ENCODE measurements at places on chromosomes 11 and 22.
A peak's percentile ranks its signal among the peaks of the same experiment; 100 is the strongest.

- DNase-seq = no peak
Observed at GRCh38 chr11:126853732-126854131, 146.8 kb downstream of the KIRREL3 start.

DNA sequence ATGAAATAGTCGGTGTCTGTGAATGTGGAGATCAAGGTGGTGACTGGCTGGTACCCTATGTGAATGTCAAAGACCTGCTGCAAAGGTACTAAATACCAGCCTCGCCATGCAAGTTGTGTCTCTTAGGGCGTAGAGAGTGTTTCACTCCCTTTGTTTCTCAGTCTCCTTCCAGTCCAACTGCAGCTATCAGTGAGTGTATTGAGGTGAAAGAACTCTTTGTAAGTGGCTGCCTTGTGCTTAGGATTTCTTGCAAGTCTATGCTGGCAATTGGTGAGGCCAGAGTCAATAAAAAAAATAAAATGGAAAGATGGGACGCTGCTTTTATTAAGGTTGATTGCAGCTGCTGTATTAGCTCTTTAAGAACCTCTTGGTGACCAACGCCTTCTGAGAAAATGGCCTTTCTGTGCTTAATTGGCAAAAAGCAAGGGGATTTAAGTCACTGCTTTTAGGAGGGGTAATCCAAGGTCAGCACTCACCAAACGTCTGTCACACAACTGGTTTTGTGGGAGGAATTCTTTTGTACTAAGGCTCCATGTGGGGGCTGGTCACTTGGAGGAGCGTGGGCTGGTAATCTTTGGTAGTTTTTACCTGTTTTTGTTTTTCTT, 95.1 kb downstream of the PARVA start:
- DNase-seq = peak; percentile 30

DNA sequence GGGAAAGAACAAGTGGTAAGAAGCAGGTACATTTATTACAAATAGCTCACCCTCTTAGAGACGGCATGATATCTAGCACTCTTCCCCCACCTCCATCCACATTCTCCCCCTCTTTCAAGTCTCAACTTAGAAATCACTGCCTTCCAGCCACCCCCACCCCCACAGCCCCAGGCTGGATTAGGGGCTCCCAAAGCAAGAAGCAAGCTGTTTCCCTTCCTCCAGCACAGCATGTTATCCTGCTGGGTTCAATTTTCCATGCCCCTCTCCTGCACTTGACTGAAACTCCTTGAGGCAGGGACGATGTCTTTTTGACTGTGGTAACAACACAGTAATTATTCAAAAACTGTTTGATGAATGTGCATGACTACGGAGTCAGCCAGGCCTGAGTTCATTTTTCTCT, 350.7 kb downstream of the LARGE1 start:
- DNase-seq = peak; percentile 73

GRCh38 chr11:68581439-68581838, 102.9 kb upstream of the GAL start:
- DNase-seq = no peak

- no peak for DNase-seq
Observed at GRCh38 chr11:70423523-70424505, 25.5 kb downstream of the CTTN start.
